Activated CD8-positive, alpha-beta T cell treated with anti-CD3 and anti-CD28 coated beads, Interleukin-2, amount 10 ng/mL, durations not matched to agents 7 days and 5 days (primary cell): ENCODE measurements at places on chromosomes 1 and 21. TPM values are rescaled to one million over a fixed set of nuclear protein-coding genes. Genes with fewer than 3 reads are reported as not detected.

GRCh38 chr1:43329995-43330751, 7.4 kb upstream of the MPL start:
- DNase-seq: no peak

DNA sequence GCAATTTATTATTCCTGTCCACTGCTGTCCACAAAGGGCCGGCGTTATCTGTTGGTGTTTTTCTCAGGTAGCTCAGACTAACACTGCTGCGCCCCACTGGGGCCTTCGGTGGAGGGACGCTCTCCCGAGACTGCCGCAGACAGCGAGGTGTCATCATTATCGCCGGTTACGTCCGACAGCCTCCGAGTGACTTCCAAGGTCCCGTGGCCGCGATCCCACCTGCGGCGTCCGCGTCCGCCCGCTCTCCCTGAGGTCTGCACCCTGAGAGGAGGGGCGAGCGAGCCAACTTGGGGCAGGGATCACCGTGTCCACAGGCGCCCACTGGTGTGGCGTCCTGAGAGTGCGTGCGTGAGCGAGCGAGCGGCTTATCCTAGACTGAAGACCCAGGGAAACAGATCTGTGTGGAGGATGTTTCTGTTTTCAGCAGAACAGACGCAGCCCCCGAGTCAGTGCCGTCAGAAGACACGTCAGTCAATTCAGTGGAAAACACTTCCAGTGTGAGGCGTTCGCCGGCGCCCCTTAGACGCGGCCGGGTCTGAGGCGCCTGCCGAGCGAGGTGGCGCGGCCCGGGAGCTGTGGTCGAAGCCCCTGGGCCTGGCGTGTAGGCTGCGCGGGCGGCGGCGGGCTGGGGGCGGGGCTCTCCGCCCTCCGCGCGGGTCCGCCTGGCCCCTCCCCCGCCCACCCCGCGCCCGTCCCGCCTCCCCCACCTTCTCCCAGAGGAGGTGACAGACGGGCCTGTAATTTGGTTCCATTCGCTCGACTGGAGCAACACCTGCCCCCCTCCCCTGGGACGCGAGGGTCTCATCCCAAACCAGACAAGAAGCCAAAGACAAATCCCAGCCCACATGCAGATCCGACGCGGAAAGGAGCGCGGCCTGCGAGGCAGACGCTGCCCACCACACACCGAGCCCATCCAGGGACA, 12.6 kb downstream of the NHLH2 start:
- no peak for DNase-seq

GRCh38 chr1:220527908-220528678, at the start of gene MARK1:
Gene MARK1 (plus strand): TSS chr1:220528136. CDS start chr1:220528823, 687 bp downstream.
- no peak for DNase-seq

DNA sequence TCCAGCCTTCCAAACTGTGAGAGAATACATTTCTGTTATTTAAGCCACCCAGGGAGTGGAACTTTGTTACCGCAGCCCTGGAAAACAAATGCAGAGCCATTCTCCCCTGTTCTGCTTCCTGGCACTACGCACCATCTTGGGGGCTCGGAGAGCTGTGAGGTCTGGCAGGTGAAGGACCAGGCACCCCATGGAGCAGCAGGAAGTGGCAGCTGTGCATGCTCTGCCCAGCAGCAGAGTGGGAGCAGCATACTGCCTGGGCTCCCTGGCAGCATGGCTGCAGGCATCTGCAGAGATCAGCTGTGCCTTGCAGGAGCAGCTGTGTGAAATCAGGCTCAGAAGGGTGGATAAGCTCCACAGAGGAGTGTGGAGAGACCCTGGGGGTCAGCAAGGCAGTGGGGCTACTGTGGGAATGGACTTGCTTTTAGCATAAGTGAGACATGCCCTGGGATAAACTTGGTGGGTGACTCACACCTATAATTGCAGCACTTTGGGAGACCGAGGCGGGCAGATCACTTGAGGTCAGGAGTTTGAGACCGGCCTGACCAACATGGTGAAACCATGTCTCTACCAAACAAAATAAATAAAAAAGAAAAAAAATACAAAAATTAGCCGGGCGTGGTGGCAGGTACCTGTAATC, 17.7 kb upstream of the ZSCAN20 start:
- DNase-seq: no peak

GRCh38 chr1:222202831-222203230, 345.1 kb downstream of the HHIPL2 start:
- DNase-seq: no peak

DNA sequence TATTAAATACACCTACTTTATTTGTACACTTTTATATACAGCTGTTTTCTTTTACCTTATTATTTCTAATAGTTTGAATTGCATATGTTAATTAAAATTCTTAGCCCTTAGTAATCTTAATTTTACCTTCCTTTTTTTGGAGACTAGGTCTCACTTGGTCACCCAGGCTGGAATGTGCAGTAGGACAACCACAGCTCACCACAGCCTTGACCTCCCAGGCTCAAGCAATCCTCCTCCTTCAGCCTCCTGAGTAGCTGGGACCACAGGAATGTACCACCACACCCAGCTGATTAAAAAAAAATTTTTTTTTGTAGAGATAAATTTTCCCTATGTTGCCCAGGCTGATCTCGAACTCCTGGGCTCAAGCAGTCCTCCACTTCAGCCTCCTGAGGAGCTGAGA, 15.0 kb upstream of the SDC3 start:
- no peak for DNase-seq

DNA sequence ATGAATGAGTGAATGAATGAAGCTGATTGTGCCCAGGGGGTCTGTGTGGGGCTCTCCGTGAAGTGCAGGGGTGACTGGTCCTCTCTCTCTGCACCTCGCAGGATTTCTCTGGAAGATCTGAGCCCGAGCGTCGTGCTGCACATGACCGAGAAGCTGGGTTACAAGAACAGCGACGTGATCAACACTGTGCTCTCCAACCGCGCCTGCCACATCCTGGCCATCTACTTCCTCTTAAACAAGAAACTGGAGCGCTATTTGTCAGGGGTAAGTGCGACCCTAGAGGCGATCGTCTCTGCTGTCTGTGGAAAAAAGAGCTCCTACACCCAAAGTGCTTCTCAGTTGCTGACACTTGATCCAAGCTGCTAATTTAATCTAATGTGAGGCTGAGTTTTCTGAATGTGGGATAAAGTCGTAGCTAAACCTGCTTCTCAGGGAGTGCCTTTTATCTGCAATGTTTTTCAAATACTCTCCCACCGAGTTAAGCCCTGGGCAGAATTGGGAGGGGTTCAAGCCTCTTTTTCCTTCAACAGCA, 101.7 kb downstream of the HUNK start:
- peak; percentile 87 for DNase-seq

- DNase-seq: no peak
These were observed 32.4 kb downstream of the GNB1 start for GRCh38 chr1:1858382-1859086.

DNA sequence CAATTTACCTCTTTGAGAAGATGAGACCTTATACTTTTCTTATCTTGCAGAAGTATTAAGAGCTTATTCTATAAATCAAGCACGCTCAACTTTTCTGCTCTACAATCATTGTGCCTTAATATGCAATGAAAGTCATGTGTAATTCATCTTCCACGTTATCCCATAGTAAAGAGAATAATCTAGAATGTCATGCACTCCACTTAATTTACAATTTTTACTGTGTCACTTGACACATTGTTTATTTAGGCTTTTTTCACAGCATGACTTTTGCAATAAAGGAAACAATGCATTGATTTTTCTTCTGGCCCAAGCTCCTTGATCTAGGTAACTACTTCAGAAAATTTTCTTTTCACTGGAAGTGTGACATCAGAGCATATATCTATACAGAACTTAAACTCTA, 290.9 kb downstream of the HHIPL2 start:
- no peak for DNase-seq

DNA sequence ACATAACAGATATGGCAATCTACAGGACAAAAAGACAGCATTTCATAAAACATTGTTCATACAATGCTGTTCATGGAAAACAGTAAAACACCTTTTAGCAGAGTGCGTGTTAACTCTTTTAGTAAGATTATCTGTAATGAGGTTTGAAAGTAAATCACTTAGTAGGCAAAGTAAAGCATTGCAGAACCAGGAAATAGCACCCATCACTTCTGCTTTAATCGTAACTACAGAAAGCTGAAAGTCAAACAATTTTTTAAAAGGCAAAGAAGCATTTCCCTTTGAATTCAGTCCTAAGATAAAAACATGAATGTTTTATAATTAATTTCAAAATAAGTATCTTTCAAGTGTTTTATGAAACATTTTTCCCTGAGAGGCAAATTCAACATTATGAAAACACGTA, 63.3 kb upstream of the RNF11 start:
- DNase-seq: no peak

- DNase-seq: no peak
These were observed 162.2 kb upstream of the FAM78B start for GRCh38 chr1:166328956-166329355.

DNA sequence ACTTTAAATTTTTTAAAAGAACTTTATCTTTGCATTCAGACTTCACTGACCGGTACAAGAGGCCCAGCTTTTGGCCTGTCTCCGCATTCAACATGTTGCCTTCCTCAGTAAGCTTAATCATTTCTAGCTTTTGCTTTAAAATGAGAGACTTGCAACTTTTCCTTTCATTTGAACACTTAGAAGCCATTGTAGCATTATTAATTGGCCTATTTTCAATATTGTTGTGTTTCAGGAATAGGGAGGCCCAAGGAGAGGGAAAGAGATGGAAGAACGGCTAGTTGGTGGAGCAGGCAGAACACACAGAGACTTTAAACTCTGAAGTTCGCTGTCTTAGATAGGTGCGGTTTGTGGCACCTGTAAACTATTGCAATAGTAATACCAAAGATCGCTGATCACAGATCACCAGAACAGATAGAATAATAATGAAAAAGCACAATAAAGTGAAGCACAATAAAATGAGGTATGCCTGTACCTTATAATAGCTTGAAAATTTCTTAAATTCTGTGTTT, 31.4 kb downstream of the RABGAP1L start:
- DNase-seq: no peak

- DNase-seq: no peak
These were observed 42.0 kb downstream of the FCRL3 start for GRCh38 chr1:157658571-157658970.

DNA sequence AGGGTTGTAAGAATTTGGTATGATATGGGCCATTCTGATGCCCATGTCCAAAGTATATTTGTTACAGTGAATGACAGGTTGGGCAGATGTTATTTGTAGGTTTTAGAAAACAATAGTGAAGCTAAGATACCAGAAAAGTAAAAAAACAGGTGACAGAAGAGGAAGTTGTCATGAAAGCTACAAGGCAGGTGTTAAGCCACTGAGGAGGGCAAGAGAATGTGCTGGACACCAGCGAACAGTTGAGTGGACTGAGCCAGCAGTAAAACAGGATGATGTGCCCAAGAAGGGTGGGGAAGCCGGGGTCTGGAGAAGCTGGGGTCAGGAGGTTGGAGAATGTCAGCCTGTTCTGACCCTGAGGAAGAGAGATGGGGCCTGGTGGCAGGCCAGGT, 83.3 kb downstream of the DTL start:
- no peak for DNase-seq

Gene FLG
- not detected for total RNA-seq

Gene KCNA3
- 49.3 TPM for total RNA-seq

Gene KCNJ9
- not detected for total RNA-seq

Gene LCE1D
- total RNA-seq: not detected

Gene OR2T2
- not detected for total RNA-seq

Gene OR2T1
- total RNA-seq: not detected

Gene SLC2A5
- total RNA-seq: not detected

Gene ACP6
- total RNA-seq: 19.5 TPM

Gene SLAMF1
- total RNA-seq: 48.5 TPM

Gene S100A2
- not detected for total RNA-seq

Gene S100A1
- total RNA-seq: not detected

Gene DCST1
- total RNA-seq: not detected

Gene RHCE
- total RNA-seq: 0.13 TPM

Gene VSIG8
- not detected for total RNA-seq

Gene SIM2
- total RNA-seq: not detected

Gene TSPEAR
- not detected for total RNA-seq
